Stimulated activated CD4-positive, alpha-beta T cell treated with anti-CD3 and anti-CD28 coated beads, Interleukin-1b, Interleukin-23, amount 100 ng/mL, for 24 hours (primary cell): ENCODE measurements at places on chromosomes 6 and 20.

- DNase-seq: no peak
Measured at GRCh38 chr6:44494011-44494501, 106.5 kb downstream of the CDC5L start.

GRCh38 chr20:3559637-3560036, 88.8 kb downstream of the ATRN start:
- DNase-seq: no peak

DNA sequence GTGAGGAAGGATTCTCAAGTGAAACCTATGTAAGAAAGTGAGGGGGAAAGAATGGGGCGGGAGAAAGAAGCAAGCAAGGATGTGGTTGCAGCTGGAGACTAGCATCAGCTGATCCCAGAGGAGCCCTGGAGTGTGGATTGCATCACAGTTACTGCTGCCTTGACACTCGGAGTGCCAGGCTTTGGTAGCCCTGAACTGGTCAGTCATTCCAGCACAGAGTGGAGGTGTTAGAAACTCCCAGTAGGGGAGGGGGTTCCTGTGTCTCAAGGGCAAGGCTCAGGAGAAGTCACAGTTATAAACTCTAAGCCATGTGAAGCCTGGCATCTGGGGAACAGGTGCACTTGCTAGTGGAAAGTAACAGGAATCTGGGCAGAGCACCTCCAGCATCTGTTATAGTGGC, 23.5 kb downstream of the SNAP25 start:
- DNase-seq: no peak

DNA sequence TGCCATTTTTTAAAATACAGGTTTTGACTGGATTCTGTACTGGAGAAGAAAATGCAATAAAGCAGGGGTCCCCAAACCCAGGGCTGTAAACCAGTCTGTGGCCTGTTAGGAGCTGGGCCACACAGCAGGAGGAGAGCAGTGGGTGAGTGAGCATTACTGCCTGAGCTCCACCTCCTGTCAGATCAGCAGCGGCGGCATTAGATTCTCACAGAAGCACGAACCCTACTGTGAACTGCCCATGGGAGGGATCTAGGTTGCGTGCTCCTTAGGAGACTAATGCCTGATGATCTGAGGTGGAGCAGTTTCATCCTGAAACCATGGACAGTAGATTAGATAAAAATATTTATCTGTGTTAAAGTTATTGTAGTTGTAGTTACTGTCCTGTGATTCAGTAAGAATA, 21.1 kb upstream of the FBXO9 start:
- no peak for DNase-seq

GRCh38 chr6:131654326-131654725, 17.2 kb downstream of the ENPP3 start:
- no peak for DNase-seq

GRCh38 chr6:153563001-153563400, 431.9 kb upstream of the RGS17 start:
- no peak for DNase-seq

GRCh38 chr20:15866916-15867730, 706.1 kb downstream of the KIF16B start:
- DNase-seq: no peak
